Chondrocyte (in vitro differentiated cells): ENCODE measurements at places on chromosomes 2 and 18.
A peak's percentile ranks its signal among the peaks of the same experiment; 100 is the strongest.

DNA sequence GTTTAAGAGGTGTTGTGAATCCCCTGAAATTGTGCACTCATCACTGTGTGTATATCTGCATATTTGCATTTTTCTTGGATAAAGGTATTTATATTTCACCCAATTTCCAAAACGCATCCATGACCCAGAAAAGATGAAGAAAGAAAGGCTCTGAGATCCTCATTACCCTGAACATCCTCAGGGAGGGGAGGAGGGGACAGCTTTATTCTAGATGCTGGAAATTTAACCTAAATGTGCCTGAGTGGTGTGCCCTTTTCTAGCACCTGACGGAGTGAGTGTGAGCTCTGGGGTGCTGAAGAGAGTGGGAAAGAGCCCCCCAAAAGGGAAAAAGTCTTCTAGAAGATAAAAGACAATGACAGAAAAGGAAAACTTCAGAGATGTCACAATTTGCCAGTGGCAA, 20.8 kb downstream of the CNTNAP5 start:
- DNase-seq = no peak

DNA sequence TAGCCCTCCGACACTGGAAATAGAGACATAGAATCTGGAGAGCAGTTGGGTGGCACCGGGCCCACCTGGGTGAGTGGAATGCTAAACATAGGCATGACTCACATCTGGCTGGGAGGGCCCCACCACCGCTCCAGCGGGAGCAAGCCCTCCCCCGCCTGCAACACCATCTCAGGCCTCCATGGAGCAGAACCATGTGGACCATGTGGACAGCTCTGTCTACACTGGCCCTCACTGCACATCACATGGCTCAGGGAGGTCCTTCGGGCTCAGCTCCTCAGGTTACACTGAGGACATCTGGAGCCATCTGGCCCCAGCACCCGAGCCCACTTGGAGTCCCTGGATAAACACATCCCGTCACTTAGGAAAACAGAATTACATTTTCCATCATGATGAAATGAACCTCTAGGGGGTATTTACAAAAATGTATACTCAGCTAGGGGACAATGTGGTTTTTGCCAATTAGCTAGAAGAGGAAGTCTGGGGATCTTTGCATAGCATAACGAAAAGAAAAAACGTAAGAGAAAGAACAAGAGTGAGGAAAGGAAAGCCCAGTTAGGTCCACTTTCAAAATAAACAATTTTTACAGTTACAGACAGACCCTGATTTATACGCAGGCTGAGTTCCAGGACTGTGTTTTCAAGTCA, 30.7 kb upstream of the MLPH start:
- DNase-seq = peak; percentile 95

GRCh38 chr2:219029829-219030165, 11.5 kb downstream of the CFAP65 start:
- no peak for DNase-seq

DNA sequence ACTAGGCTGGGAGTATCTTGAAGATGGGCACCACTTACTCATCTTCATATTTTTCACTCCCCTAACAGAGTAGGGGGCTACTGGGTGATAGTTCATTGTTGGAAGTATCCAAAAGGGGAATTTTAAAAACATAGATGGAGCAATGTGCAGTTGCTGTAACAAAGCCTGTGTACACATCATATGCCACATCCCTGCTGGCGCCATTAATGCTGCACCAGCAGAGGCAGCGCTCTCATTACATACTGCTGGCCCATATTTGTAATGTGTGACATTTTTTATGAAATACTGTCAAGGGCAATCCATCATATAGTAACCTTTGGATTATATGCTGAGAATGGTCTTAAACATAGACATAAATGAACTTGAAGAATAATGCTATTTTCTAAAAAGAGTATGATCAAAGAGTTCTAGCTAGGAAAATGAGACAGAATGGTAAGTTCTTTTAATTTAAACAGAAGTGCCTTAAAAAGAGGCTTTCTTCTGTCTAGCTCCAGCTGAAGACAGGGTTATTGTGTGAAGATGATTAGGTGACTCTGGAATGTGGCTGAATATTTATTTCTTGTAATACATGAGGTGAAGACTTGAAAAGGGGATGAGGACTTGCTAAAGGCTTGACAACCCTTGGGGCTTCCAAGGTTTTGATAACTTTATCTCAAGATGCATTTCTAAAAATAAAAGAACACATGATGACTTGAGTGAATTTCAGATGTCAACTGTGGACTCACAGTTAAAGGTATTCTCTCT, 2.4 kb upstream of the TMEM178A start:
- DNase-seq = no peak

DNA sequence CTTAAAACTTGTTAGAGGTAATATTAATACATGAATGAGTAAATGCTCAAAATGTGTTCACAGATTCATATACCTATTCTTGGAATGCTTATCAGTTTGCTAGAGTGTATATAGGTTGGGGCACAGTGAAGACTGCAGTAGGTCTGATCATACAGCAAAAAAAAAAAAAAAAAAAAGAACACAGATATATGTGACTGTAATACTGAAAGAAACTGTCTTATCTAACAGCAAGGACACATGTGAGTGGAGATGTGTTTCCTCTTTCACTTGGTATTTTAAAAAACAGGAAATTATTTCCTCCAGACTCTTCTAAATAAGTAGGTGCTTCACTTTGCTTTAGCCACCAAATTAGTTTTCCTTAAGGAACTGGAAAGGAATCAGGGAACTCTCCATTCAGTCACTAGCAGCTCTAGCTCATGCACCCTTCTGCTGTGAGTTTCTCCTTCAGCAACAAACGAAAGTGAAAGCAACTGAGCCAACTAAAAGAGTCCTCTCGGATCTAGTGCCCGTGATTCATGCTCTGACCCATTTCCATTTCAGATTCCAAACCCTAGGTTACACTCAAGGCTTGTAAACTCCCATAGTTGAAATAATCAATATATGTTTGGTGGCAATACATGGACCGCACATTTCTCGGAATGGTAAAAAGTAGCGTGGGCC, 98.5 kb downstream of the DSEL start:
- DNase-seq = no peak
